ENCODE measurements at places on chromosomes 7 and 10. TPM values are rescaled to one million over a fixed set of nuclear protein-coding genes. Genes with fewer than 3 reads are reported as not detected.

The FKBP14 gene
- 49.8 TPM for total RNA-seq

The FAM204A gene
- 103 TPM for total RNA-seq

The ASAH2B gene
- total RNA-seq, result 7.2 TPM

The ACTL6B gene
- not detected for total RNA-seq

The PIP gene
- total RNA-seq, result not detected

Data from MCF 10A (cell line).